NCI-H460 (cell line): ENCODE measurements at places on chromosomes 4 and X.

GRCh38 chrX:46730765-46731164 is 28.2 kb downstream of the SLC9A7 start:
- DNase-seq = no peak

DNA sequence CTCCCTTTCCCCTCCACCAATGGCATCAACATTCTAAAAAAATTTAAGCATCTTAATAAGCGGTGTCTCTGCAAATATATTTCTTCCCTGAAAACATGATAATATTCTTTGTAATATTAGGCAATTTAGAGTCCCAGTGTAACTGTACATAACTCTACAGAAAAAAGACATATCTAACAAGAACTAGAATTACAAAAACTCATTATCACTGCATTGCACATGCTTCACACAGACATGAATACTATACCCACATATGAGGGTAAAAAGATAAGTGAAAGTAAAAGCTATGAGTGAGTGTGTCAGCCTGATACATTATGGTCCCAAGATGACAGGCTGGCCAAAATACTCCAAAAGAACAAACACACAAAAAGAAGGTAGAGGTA is 2.4 kb upstream of the FGB start:
- no peak for DNase-seq

GRCh38 chr4:88616275-88617150 is 24.2 kb downstream of the HERC3 start:
- DNase-seq = peak; percentile 21

DNA sequence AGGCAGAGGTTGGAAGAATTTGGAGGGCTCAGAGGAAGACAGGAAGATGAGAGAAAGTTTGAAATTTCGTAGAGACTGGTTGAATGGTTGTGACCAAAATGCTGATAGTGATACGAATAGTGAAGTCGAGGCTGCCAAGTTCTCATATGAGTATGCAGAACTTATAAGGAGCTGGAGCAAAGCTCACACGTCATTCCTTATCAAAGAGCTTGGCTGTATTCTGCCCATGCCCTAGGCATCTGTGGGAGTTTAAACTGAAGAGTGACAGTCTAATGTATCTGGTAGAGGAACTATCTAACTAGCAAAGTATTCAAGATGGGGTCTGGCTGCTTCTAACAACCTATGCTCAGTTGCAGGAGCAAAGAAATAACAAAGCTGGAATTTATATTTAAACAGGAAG is 102.1 kb downstream of the PCDH18 start:
- DNase-seq = no peak

DNA sequence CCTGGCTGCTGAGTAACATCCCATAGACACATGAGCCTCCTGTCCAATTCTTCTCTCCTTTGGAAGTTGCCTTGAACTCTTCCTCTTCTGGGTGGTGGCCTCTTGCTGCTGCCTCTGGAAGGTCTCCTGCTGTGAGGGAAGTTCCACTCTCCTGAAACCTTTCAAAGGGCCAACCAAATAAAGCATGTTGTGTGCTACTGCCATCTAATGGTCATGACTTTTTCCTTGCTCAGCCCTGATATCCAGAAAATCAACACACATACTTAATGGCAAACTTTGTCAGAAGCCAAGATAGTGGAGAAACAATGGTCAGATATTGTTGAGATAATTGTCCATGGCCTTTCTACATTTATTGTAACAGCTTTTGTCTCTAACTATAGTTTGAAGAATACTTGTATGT is 19.1 kb upstream of the ZXDA start:
- no peak for DNase-seq

GRCh38 chr4:53349091-53349491 is 16.8 kb downstream of the SCFD2 start:
- no peak for DNase-seq

DNA sequence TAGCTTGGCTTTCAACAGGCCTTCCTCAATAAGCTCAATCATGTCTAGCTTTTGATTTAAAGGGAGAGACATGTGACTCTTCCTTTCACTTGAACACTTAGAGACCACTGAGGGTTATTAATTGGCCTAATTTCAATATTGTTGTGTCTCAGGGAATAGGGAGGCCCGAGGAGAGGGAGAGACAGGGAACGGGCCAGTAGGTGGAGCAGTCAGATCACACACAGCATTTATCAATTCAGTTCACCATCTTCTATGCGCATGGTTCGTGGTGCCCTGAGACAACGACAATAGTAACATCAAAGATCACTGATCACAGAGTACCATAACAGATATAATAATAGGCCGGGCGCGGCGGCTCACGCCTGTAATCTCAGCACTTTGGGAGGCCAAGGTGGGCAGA is 17.8 kb downstream of the ZNF81 start:
- DNase-seq = no peak

GRCh38 chr4:185654311-185654710 is 119.0 kb upstream of the PDLIM3 start:
- no peak for DNase-seq

GRCh38 chr4:128862608-128863311 is 53.3 kb downstream of the JADE1 start:
- no peak for DNase-seq

- no peak for DNase-seq
Observed at GRCh38 chr4:122669911-122670738, 49.3 kb upstream of the IL21 start.

GRCh38 chrX:120795301-120795700 is 80.4 kb downstream of the CT47B1 start:
- no peak for DNase-seq

DNA sequence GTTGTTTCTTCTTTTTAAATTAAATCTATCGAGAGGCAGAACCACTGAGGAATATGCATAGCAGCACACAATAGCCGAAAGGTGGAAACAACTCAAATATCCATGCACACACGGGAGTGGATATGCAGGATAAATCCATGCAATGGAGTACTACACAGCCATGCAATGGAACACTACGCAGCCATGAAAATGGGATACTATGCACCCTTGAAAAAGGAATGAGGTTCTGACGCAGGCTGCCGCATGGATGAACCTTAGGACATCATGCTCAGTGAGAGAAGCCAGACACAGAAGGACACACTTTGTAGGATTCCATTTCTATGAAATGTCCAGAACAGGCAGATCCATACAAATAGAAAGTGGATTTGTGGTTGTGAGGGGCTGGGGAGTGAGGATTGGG is 18.4 kb upstream of the P2RY8 start:
- no peak for DNase-seq

DNA sequence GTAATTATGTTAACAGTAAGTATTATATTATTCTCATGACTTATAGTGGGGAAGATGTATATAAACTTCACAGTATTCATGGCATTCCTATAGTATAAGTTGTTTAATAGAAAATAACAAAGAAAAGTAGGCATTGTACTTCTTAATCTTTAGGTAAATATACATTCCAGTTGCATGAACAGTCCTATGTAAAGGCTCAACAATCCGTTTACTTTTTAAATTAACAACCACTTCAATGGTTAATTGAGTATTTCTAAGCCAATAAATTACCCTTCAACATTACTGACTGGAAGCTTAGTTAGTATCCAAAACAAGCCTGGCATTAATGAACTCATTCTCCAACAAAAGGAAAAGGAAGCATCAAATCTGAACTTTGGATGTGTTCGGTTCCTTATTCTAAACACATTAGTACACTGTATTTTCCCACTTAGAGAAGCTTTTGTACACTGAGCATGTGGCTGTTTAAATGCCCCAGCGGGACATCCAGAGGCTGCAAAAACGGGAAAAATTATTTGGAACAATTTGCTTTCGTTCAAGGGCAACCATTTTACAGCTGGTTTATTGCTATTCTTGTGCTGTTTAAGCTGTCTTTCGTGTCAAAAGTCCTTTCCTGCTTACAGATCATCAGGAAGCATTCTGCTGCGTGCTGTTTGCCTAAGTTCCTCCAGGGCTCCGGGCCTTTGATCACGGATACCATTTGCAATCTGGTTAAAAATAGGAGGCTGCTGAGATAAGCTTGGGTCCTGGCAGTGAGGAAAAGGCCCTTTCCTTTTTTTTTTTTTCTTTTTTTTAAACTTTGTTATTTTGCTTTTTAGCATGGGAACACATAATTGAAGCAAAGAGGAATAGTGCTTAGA is 460.3 kb downstream of the SPRY1 start:
- no peak for DNase-seq

DNA sequence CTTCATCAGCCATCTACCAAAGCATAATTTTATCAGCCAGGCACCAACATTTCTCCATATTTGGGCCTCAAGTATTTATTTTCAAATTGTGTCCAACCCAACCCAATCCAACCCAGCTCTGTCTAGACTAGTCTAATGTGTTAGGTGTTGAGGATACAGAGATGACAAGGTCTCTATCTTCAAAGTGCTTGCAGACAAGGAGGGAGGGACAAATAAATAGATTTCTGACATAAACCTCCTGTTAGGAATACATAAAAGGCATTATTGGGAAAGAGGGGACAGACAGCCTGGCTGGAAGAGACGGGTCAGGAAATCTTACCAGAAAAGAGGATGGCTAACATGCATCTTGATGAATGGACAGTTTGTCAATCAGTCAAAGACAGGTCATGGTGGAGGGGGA is 115.4 kb upstream of the RPS6KA3 start:
- DNase-seq = no peak

GRCh38 chr4:166682200-166682599 is 552.1 kb downstream of the SPOCK3 start:
- DNase-seq = no peak

- DNase-seq = no peak
Observed at GRCh38 chrX:11478911-11479310, 185.7 kb downstream of the AMELX start.

- no peak for DNase-seq
Observed at GRCh38 chr4:169167957-169168858, 102.5 kb downstream of the SH3RF1 start.

GRCh38 chrX:112642349-112642748 is 37.4 kb downstream of the LHFPL1 start:
- DNase-seq = peak; percentile 46

GRCh38 chr4:137532869-137533236 is 559 bp upstream of the PCDH18 start:
- no peak for DNase-seq

DNA sequence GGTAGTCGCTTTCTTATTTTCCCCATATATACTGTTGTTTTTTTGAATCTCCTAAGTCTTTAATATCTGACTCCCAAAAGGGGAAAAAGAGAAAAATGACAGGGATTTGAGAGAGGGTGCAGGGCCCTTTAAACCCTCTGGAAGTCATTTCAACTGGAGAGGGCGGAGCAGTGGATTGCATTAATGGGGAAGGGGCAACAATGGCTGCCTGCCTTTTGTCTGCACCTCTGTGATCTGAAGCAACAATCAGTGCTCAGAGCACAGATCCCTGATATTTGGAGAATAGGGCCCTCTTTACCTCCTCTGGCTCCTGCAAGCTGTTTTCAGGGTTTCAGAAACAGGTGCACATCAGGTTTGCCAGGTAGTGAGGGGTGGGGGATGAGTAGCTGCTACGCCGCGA is 1458.3 kb upstream of the TENM3 start:
- no peak for DNase-seq

DNA sequence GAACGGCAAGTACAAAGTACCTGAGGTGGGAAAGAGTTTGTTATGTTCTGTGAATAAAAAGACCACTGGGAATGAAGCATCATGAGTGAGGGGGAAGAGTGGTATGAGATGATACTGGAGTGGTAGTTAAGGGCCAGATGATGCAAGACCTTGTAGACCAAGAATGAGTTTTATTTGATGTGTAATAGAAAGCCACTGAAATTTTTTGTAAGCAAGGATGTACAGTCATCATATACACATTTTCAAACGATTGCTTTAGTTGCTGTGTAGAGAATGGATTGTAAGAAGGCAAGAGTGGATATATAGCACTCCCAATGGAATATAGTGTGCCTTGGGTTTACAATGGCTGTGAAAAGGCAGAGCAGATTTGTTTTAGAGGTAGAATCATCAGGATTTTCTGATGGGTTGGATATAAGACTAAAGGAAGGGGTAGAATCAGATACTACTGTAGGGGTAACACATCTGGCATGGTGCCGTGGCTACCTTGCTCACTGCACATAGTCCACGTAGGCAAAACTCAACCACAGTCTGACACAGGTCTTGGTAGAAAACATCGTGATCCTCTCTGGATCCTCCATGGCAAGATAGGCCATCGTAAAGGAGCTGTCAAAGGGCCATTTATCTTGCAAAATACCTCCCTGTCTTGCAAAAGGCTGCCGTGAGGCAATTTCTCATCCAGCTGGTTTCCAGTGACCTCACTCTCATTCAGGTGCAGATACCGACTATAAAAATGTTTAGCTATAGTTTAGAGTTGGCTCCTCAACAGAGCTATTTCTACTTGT is 14.9 kb downstream of the TIFA start:
- no peak for DNase-seq

- DNase-seq = peak; percentile 50
Observed at GRCh38 chrX:19121898-19122640, at the start of gene ADGRG2. ADGRG2 (minus strand) TSS chrX:19122468; CDS start chrX:19068834, 53,634 bp downstream.

DNA sequence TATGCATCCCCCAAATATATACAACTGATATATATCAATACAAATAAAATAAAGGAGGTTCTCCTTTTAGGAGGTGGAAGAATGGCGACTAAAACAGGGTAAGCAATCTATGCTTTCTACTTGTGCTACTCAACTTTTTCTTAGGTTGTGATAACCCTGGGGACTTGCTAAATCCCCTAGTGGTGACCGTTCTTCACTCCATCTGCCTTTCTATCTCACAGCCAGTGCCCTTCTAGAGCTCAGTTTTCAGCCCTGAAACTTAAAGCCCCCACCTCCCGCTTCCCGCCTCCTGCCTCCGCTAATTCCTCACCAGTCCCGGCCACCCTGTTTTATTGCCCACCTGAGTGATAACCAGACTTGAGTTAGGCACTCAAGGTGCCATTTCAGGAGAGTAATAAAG is 15.5 kb upstream of the ESX1 start:
- DNase-seq = no peak

DNA sequence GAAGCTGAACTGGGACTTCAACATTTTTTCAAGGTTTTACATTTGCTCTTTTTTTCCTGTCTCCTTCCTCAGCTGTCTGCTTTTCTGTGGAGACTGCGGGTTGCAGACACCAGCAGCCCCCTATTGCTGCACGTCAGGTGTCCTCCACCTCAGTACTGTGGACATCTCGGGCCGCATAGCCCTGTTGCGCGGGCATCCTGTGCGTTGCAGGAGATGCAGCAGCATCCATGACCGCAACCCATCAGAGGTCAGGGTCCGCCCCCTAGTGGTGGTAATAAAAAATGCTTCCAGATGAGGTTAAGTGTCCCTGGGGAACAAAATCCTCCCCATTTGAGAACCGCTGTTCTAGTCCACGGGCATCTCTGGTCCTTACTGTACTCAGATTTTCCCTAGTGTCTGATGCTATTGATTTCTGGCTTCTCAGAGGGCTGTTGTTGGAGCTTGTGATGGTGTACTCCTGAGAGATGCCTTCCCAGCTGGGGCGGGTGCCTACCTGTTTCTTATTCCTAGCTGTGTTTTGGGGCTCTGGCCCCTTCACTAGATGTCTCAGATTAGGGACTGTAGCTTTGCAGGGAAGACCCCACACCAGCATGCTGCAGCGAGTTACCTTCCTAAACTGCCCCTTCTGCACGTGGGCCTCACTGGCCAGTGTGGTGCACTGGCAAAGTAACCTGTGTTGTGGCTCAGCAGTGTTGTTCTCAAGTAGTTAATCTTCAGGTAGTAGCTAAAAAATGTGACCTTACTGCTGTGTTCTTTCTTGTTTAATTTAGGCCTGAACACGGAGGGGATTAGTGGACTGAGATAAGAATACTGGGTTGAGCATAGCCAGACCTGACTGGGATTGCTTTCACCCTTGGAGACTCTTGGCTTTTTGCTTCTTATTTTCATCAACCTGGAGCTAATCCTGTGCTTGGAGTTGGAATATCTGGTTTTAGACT is 28.2 kb downstream of the NSD2 start:
- DNase-seq = peak; percentile 76

- DNase-seq = no peak
Observed at GRCh38 chr4:33625748-33626147, 2618.6 kb downstream of the ARAP2 start.

- no peak for DNase-seq
Observed at GRCh38 chr4:28001698-28002097, 1141.1 kb downstream of the STIM2 start.
